Melanocyte of skin (primary cell): ENCODE measurements at places on chromosomes 4 and X. TPM values are rescaled to one million over a fixed set of nuclear protein-coding genes. Genes with fewer than 3 reads are reported as not detected.

The FOXO4 gene
- total RNA-seq: 5.2 and 5.3 TPM in 2 replicates

The CRMP1 gene
- under 0.01 TPM in 2 replicates for total RNA-seq

The RAB41 gene
- total RNA-seq: not detected in 2 replicates

The BEND2 gene
- total RNA-seq: not detected in 2 replicates

The CSN1S1 gene
- total RNA-seq: not detected in 2 replicates
